ENCODE measurements at places on chromosomes 1 and 21. TPM values are rescaled to one million over a fixed set of nuclear protein-coding genes. Genes with fewer than 3 reads are reported as not detected.

The C1QB gene
- 102 TPM for total RNA-seq

The GBP3 gene
- 7.4 TPM for total RNA-seq

The LCE3E gene
- not detected for total RNA-seq

The PRKAA2 gene
- 88.0 TPM for total RNA-seq
